ENCODE measurements at places on chromosomes 12 and 14.

DNA sequence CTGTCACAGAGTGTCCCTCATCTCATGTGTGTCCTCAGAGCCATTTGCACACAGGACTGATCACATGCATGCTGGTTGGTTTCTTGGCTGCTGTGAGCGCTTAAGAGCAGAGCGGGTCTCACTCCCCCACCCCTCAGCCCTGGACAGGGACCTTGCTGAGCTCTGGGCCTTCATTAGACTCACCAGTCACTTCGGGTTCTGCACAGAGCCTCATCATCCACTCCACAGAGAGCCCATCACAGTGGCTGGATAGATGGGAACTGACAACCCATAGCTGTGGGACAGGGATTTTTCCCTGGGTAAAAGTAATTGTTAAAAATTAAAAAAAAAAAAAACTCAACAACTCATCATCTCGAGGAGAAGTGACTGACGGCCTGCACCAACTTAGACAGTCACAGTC is 8.2 kb downstream of the GLRX5 start:
- DNase-seq = no peak

GRCh38 chr12:18690653-18691052 is 47.2 kb downstream of the PLCZ1 start:
- no peak for DNase-seq

GRCh38 chr14:75208843-75209242 is 32.4 kb upstream of the TMED10 start:
- no peak for DNase-seq

GRCh38 chr12:113422030-113422885 is at the start of gene SDSL:
Gene SDSL (plus strand): TSS chr12:113422380. CDS start chr12:113427983, 5,603 bp downstream.
- DNase-seq = no peak

- no peak for DNase-seq
Measured at GRCh38 chr12:114580306-114580705, 103.7 kb downstream of the TBX3 start.

- no peak for DNase-seq
Measured at GRCh38 chr12:55673638-55674037, 34.1 kb downstream of the ITGA7 start.

DNA sequence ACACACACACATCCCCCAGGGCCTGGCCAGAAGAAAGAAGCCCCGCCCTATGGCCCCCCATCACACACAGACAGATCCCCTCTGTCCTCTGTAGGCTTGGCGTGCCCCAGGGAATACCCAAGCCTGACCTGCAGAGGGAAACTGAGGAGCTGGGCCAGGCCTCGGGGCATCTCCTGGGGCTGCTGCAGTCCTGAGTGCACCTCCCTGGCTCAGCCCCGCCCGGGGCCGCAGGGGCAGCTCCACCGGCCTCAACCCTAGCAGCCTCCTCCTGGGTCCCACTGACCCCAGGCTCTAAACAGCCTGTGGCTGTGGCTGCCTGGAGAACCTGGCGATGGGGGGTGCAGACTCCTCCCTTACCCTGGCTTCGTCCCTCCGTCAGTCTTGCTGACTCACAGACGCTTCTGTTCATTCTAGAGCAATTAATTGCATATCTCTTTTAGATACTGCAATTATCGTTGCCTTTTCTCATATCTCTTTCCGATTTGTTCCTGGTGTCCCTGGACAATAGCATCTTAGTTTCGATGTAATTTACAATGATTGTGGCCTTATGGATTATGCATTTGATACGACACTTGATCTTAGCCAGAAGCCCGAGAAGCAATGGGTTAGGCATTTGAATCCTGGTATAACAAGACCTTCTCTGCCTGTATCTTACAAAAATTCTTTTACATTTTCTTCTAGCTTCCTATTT is 45.8 kb upstream of the EIF5 start:
- DNase-seq = no peak

DNA sequence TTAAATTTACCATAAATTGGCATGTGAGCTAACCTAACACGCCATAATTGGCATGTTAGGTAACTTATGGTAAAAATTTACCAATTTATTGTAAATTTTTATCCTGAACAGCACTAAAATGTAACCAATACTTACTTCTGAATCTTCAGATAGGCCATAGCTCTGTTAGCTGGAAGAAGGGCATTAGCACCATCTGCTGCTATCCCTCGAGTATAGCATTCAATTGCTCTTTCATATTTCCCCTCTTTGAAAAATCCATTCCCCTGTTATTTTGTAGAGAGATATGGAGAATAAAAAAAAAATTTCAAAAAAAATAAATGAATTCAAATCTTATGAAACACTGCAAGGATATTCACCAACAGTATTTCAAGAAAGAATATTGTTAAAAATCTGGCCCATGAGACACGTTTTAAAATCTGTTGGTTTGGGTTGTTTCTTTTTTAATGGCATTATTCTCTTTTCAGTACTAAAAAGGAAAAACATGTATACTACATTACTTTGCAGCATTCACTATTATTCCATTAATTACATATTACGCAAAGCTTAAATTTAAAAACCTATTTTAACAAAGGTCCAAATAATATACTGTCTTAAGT is 19.1 kb downstream of the RPAP3 start:
- no peak for DNase-seq

DNA sequence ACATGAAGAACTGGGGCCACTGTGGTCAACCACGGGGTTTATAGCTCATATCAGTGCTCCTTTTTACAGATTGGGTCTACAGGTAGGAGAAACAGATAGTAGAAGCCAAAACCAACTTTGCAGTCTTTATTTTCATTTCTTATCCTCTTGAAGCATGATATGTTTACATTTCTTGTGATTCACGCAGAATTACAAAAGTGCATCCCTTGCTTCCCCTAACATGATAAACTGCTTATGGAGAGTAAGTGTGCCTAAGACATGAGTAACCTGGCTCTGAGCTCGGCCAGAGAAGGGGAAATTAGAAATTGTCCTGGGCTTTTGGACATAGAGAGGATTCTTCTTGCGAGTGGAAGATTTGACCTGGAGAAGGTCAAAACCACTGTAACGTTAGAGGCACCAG is 18.4 kb downstream of the PWP1 start:
- DNase-seq = no peak

GRCh38 chr12:107457362-107457935 is 228.2 kb upstream of the PWP1 start:
- no peak for DNase-seq

DNA sequence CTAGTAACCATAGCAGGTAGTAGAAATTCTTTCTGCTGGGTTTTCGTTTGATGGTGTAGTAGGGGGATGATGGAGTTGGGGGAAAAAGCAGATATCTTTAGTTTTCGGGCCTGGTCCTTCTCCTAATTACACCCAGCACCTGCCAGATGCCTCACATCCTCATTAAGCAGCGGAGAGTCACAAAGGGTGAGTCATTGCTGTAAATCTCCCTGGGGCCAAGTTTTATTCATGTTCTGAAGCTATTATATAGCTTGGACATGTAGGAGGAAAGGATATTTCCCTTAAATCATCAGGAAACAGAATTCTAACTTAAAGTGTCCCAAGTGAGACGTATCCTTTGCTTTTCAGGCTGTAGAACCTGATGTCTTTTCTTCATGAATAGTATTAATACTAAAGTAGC is 4.9 kb upstream of the NECAP1 start:
- DNase-seq = no peak

DNA sequence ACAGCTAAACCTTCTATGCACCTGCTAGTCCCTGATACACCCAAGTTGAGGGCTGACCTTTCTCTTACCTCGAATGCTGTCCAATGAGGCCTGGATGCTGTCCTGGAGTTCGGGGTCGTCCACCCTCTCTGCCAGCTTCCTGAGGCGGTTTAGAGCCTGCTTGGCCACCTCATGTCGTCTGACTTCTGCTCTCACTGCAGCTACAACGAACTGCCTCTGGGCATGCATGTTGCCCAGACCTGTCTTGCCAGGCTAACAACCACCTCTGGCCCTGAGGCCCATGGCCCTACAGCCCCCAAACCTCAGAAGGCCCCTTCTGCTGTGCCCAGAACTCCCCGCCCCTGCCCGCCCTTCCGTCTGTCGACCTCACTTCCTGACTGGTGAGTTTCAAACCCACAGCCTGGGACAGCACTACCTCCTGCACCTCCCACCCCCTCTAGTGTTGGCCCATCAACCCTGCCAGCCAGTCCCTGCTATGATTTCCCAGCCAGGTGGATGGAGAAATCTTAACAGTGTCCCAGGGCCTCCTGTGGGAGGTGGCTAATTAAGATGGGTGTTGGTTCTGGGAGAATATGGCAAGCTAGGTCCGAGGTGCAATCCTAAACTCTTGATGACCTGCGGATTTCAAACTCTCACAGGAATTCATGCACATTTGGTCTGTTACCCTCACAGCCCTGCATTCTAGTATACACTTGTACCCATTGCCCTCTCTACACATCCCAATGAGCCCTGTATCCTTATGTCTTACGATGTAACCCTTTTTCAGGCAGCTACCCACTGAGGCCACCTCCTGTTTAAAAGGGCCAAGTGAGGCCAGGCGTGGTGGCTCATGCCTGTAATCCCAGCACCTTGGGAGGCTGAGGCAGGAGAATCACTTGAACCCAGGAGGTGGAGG is 2.7 kb upstream of the TSPAN31 start:
- DNase-seq = peak; percentile 66

DNA sequence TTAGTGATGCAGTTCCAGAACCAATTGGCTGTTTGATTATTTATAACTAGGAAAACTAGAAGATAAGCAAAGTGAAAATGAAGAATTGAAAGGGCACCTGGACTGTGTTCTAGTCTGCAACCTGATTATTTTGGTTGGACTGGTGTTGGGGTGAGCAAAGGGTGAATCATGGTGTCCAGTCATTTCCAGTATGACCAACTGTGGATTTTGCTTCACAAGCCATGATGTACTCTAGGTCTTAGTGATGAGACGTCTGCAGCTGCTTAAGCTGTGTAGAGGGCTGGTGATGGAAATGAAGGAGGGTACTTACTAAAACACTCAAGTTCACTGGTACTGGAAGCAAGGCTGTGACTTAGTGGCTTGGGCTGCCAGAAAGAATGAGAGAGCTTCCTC is 193.2 kb upstream of the FRMD6 start:
- no peak for DNase-seq

DNA sequence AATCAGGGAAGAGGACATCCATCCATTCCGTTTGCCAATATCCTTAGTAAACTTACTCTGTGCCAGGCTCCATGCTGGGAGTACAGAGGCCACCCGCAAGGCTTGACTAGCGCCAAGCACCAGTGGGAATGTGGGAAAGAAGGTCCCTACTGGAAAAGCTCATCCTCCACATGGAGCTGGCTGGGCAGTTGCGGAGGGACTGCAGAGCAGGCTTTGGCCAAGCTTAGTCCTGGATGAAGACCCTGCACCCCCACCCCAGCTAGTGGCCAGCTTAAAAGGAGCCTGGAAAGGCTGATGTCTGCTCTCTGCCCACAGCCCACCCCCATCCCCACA is 22.4 kb upstream of the EIF2B2 start:
- no peak for DNase-seq

DNA sequence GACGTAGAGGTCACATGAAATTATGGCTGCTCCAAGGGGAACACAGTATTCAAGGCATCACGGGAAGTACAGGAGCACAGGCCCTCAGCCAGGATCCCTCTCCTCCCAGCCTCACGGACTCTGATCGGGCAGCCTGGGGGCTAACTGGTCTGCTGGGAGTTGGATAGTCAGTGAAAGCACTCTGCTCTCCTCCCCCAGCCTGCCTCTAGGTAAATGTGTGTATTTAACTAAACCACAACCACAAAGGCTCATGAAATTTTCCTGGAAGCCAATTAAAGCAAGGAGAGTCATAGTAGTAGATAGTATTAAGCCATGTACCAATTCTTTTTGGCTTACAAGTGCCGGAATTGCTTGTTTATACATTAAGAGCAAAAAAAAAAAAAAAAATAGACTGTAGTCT is 254.3 kb downstream of the MSRB3 start:
- DNase-seq = no peak

DNA sequence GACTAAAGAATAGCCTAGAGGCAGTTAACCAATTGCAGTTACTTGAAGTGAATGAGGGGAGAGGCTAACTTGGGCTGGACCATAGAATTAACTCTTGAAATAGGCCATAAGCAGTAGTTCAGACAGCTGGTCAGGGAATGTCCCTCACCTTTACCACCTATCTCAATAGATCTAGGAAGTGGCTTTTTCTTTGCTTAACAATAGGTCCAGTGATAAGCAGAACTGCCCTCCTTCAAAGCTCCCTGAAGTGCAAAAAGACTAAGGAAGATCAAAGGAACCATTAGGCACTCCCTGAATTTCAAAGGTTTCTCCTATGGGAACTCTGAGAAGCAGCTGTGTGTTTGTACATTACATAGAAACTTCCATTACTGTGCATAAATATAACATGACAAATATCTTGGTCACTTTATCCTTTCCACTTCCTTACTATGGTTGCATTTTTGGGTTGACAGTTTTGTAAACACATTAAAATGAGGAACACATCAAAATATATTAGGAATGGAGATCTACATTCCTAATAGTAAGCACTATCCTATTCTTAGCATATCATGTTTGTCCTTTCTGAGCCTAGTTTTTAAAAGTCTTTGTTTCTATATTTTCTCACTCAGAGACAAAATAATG is 7.2 kb upstream of the NAA30 start:
- no peak for DNase-seq

DNA sequence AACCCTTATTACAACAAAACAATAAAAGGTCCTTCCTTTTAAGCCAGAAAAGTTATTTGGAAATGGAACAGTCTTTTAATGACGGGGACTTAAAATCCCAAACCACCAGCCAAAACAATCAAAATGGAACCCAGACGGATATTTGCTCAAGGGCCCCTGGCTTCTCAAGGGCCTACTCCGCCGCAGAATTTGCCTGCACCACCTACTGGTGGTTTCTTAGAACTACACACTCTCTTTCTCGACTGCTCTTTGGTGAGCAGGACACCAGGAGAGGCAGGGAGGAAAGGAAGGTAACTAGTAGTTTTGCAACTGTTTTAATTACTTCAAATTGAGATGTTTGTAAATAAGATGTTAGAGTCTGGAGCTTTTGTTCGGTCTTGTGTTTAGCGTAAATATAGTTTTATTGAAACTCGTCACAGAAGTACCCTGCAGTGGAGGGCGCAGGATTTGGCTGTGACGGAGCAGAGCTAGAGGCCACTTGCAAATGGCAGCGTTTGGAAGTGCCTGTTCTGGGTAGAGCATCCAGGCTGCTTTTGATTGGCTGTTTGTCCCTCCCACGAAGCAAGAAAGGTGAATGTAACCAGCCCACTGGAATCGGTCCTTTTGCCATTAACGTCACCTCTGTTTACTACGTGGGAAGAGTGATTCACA is 238.5 kb downstream of the CACNA1C start:
- DNase-seq = no peak

- no peak for DNase-seq
Measured at GRCh38 chr14:73472185-73473114, 14.1 kb upstream of the NUMB start.

- no peak for DNase-seq
Measured at GRCh38 chr12:81617915-81618314, 141.2 kb downstream of the PPFIA2 start.

- no peak for DNase-seq
Measured at GRCh38 chr14:102351023-102351422, 11.7 kb downstream of the CINP start.

GRCh38 chr14:100748944-100749343 is 22.3 kb downstream of the DLK1 start:
- no peak for DNase-seq

DNA sequence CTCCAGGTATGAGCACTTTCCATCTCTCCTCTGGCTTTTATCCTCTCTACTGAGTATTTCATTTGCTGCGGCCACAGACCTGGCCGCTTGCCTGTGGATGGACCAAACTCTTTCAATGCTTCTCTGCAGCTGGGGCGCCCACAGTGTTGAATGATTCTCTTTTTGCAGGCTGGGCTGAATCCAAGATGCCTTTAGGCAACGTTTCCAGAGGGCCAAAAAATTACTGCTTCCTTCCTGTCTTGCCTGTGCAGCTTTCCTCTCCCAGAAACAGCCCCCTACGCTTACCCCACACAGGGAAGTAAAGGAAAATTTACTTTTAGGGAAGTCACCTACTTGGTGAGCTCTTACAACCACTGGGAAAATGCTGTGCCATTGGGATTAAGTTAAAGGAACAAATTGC is 55.6 kb upstream of the JDP2 start:
- no peak for DNase-seq

Measured in stimulated activated CD8-positive, alpha-beta memory T cell treated with anti-CD3 and anti-CD28 coated beads, Interleukin-4, amount 100 ng/mL, for 1 hour (primary cell).